ENCODE measurements at places on chromosomes 13 and 19.

GRCh38 chr13:111280681-111281585, 39.5 kb upstream of the TEX29 start:
- DNase-seq: no peak

GRCh38 chr13:20769834-20770233, 3.9 kb downstream of the EEF1AKMT1 start:
- DNase-seq: no peak

GRCh38 chr13:80342471-80343371, 1.8 kb upstream of the SPRY2 start:
- peak; percentile 68 for DNase-seq

DNA sequence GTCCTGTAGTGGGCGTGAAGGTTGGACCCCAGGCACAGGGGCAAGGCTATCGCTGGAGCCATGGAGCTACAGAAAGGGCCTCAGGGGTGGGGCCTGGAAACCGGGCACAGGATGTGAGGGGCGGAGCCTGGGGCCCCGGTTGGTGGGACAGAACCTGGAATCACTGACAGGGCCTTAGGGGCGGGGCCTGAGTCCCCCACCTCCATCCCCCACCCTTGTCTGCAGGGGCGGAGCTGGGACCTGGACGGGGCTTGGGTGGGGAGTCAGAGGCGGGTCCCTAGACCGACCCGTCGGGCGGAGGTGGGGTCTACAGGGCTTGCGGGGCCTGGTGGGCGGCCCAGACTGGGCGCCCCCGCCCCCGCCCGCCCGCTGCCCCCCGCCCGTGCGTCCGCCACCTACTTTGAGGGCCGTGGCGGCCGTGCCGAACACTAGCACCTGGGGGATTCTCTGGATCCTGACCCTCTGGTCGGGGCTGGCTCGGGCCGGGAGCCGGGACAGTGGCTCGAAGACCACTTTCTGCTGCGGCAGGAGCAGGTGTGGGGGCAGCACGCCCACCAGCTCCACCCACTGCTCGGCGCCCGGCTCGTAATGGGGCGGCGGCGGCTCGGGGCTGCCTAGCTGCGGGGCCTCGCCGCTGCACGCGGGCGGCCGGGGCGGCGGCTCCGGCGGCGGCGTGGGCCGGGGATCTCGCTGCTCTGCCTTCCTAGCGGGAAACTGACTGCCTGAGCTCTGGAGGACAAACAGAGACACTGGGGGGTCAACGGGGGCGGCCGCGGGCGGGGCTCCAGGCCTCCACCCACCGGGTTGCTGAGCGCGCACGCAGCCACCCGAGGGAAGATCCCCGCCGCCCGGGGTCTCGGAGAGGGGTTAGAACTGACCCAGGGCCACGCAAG, 26.3 kb downstream of the DCAF15 start:
- no peak for DNase-seq

DNA sequence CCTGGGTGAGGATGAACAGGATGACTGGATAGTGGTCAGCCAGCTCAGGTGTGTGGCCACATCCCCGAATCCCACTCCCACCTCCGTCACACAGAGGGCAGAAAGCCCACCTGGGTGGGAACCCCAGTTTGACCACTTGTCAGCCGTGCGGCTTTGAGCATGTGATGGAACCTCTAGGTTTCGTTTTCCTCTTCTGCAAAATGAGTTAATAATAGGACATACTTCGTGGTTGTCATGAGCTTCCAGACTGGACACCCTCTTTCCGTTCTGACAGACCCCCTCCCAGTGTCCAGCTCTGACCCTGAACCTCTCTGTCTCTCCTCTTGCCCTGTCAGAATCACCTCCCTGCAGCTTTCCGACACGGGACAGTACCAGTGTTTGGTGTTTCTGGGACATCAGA, 1.8 kb downstream of the AXL start:
- DNase-seq: no peak

DNA sequence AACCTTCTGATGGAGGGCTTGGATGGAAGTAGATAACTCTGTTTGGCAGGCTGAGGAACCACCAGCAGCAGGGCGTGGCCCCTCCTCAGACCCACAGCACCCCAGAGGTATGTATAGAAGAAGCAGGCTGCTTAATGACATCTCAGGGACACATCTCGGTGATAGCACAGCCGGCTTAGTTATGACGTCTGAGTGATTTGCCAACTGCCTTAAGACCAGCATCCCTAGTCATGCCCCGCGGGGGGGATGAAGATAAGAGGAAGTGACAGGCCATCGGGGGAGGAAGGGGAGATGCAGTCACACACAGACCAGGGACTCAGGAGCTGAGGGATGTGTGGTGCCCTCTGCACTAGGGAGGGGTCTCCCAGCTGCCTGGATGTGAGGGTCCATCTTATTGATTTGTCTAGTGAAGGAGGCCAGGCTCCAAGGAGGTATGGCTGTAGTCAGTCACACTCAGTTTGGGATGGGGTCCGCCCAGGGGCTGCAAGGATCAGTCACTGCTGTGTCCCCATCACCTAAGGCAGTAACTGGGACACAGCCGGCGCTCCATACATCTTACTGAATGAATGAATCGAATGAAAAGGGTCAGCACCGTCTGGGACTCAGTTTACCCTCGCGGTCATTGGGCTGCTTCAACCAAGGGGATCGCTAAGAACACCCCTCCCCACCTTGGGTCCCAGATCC, 19.2 kb upstream of the ERCC1 start:
- no peak for DNase-seq

DNA sequence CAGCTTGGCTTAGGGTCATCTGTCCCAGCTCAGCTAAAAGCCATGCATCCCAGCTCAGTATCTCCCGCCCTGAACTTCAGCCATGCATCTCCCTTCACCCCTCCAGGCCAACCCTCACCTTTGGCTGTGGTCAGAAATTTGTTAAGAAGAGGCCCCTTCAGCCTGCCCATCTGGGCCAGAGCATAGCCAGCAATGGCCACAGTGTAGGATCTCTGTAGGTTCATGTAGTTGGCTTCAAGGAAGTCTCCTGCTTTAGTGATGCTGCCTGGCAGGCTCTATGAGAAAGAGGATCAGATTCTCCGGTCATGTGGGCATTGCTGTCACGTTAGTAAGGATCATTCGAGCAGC, 16.6 kb upstream of the TNFSF14 start:
- DNase-seq: no peak

- DNase-seq: no peak
These were observed 7.0 kb downstream of the CAB39L start for GRCh38 chr13:49436890-49437289.

GRCh38 chr19:42198676-42199439, 18.6 kb downstream of the DEDD2 start:
- peak; percentile 65 for DNase-seq

GRCh38 chr19:51094696-51095279, 12.1 kb upstream of the KLK14 start:
- DNase-seq: no peak

DNA sequence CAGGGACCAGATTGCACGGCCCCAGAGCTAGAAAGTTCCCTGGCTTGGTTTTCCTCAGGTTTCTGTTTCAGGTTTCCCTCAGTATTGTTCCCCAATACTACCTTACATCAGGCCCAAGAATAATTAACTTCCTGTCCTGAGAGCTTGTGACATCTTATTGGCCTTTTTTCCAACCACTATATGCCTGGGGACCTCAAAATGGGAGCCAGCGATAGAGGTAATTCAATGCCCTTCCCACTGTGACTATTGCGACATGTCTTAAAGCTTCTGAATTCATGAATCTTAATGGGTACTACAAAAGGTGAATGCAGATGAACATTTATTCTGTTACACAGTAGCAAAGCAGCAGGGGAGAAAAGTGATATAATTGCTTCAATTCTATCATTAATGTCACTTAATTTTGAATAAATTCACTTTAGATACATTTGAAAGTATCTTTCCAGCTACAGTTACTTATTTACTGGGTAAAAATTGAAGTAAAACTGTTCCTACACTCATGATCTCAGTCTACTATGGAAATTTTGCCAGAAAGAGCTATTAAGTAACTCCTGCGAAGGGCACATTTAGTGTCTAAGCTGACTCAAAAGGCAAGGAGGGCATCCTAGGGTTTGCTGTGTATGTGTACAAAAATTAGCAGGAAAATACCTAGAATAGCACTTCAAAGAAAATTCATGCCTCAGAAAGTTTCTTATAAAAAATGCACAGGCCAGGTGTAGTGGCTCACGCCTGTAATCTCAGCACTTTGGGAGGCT, 4.1 kb downstream of the CRYL1 start:
- DNase-seq: no peak

DNA sequence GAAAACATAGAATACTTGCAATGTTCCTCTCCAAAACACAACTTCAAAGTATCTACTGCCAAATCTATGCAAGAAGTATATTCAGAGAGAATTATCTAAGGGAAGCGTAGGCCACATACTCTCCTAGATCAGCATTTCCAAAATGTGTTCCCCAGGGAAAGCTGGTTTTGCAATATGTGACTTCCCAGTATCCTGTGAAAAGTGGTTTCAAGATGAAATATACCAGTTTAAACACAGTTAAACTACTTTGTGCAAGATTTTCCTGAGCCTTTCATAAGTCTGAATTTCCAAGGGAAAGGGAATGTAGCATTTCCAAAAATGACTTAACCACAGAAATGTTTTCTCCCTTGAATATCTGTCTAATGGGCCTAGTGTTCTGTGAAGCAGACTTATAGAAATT, 7.6 kb downstream of the STARD13 start:
- no peak for DNase-seq

DNA sequence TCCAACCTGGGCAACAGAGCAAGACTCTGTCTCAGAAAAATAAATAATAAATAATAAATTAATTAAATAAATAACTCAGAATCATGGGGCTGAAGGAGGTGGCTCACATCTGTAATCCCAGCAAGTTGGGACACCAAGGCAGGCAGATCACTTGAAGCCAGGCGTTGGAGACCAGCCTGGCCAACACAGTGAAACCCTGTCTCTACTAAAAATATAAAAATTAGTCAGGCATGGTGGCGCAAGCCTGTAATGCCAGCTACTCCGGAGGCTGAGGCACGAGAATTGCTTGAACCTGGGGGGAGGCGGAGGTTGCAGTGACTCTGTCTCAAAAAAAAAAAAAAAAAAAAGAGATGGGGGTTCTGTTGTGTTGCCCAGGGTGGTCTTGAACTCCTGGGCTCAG, 7.2 kb downstream of the TMEM38A start:
- DNase-seq: no peak

DNA sequence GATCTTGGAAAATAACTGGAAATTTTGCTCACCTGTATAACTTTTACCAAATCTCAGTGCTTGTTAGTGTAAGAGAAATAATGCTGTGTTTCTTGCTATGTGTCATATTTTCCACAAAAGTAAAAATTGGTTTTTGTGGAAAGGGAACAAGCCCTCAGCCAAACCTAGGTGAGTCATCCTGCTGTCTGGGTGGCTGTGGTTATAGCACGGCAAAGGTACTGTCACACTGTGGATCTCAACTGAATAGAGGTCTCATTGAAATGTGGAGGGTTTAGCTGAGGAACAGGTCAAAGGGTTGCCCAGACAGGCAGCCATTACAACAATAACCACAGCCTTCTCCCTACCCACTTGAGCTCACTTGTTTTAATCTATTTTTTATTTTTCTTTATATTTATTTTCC, 338.8 kb upstream of the DACH1 start:
- DNase-seq: no peak

- DNase-seq: no peak
These were observed 541.4 kb downstream of the GPC6 start for GRCh38 chr13:93767917-93768409.

DNA sequence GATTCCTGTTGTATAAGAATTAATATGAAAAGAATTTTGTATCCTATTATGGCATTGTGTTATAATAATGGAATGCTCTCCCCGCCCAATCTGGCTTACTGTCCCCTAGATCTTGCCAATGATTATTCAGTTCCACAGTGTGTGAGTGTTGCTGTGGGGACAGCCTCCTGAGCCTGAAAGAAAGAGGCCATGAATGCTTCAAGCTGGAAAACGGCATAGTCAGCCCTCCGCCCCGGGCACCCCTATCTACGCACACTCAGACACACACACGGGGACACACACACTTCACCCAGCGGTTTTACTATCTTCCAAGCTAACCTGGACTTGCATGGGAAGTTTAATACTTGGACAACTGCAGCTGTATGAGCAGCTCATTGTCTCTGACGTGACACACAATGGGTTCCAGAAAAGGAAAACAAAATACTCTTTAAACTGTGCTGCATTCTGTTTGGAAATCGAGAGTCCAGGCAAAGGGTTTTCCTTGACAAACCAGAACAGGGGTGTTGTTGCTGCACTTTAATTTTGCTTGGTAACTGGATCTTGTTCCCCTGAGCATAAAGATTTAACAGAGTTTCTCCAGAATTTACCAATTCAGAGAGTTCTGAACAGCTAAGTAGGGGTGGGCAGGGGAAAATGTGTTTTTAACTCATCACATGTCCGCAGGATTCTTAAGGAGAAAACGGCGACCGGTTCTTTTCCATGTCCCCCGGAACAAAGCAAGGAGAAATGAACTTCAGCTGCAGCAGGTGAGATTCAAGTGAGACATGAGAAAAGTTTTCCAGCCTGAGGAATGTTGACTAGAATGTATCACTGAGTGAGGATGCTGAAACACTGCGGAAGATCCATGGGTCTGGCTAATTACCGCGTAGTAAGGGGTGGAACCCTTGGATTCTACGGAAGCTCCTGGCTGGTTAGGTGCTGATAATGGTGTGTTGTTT, 472.9 kb downstream of the FOXO1 start:
- no peak for DNase-seq

Measured in stimulated activated CD4-positive, alpha-beta T cell treated with anti-CD3 and anti-CD28 coated beads, Interleukin-4, amount 100 ng/mL, for 4 hours (primary cell).